Smooth muscle cell of bladder (primary cell): ENCODE measurements at places on chromosomes 6 and 20. TPM values are rescaled to one million over a fixed set of nuclear protein-coding genes. Genes with fewer than 3 reads are reported as not detected.

Gene MTFR2
- total RNA-seq: 0.57 and 0.83 TPM in 2 replicates

Gene RHAG
- total RNA-seq: not detected in 2 replicates

Gene C20orf202
- total RNA-seq: not detected in 2 replicates

Gene COL10A1
- total RNA-seq: 0.09 and 6.5 TPM in 2 replicates

Gene SLC35D3
- total RNA-seq: not detected in 2 replicates

Gene THBS2
- 423 and 1,330 TPM in 2 replicates for total RNA-seq

Gene WFDC12
- total RNA-seq: not detected in 2 replicates

Gene SLC26A8
- total RNA-seq: 0.09 and 0.14 TPM in 2 replicates

Gene LRRN4
- total RNA-seq: under 0.01 TPM in 1 of 2 replicates, not detected in the other

Gene CTAGE9
- total RNA-seq: not detected in 2 replicates

Gene GSTA3
- not detected in 2 replicates for total RNA-seq

Gene CCN2
- 25.3 and 33.3 TPM in 2 replicates for total RNA-seq

Gene BMP5
- under 0.01 and 2.1 TPM in 2 replicates for total RNA-seq

Gene ZSCAN23
- 4.4 and 6.0 TPM in 2 replicates for total RNA-seq

Gene SMOC2
- under 0.01 TPM in 1 of 2 replicates, not detected in the other for total RNA-seq

Gene DDO
- 1.2 and 1.3 TPM in 2 replicates for total RNA-seq

Gene CST1
- total RNA-seq: 0.28 TPM in 1 of 2 replicates, not detected in the other

Gene SLC32A1
- total RNA-seq: not detected in 2 replicates

Gene SLA2
- total RNA-seq: not detected in 2 replicates

Gene SLC44A4
- not detected in 2 replicates for total RNA-seq

Gene PAK5
- total RNA-seq: not detected in 2 replicates

Gene VGLL2
- total RNA-seq: not detected in 2 replicates

Gene RIMS1
- 0.14 and 0.28 TPM in 2 replicates for total RNA-seq

Gene GPR6
- not detected in 2 replicates for total RNA-seq

Gene C6orf58
- total RNA-seq: under 0.01 and 0.09 TPM in 2 replicates

Gene TGM3
- 0.18 TPM in 1 of 2 replicates, not detected in the other for total RNA-seq

Gene SYNJ2
- 21.6 and 38.6 TPM in 2 replicates for total RNA-seq

Gene ULBP3
- total RNA-seq: 3.4 and 12.1 TPM in 2 replicates

Gene ZBP1
- under 0.01 TPM in 1 of 2 replicates, not detected in the other for total RNA-seq

Gene LTA
- total RNA-seq: not detected in 2 replicates

Gene PDYN
- total RNA-seq: not detected in 2 replicates

Gene ADGRB3
- total RNA-seq: 0.37 and 0.43 TPM in 2 replicates

Gene GNAS-AS1
- total RNA-seq: 0.71 and 1.2 TPM in 2 replicates

Gene NNAT
- total RNA-seq: 0.14 TPM in 1 of 2 replicates, not detected in the other

Gene GRM1
- under 0.01 TPM in 2 replicates for total RNA-seq

Gene JPH2
- total RNA-seq: 0.43 and 4.4 TPM in 2 replicates

Gene SIRPD
- not detected in 2 replicates for total RNA-seq
